ENCODE measurements at places on chromosomes 12 and 14. TPM values are rescaled to one million over a fixed set of nuclear protein-coding genes. Genes with fewer than 3 reads are reported as not detected.

MMP19 gene
- 1.0 TPM for total RNA-seq

SYT10 gene
- total RNA-seq = not detected

MYH6 gene
- not detected for total RNA-seq

DAO gene
- not detected for total RNA-seq

SIX1 gene
- 65.0 TPM for total RNA-seq

IL22 gene
- not detected for total RNA-seq

ART4 gene
- total RNA-seq = not detected

ZCCHC8 gene
- 20.3 TPM for total RNA-seq

L2HGDH gene
- total RNA-seq = 14.6 TPM

GPR84 gene
- total RNA-seq = not detected

PLBD1 gene
- not detected for total RNA-seq

NTF3 gene
- total RNA-seq = 15.5 TPM

NRXN3 gene
- total RNA-seq = 0.02 TPM

PPFIA2 gene
- 10.2 TPM for total RNA-seq

CMTM5 gene
- 0.32 TPM for total RNA-seq

OR4K14 gene
- total RNA-seq = not detected

SIRT4 gene
- total RNA-seq = 4.0 TPM

DHRS1 gene
- total RNA-seq = 9.5 TPM

ADAMTS20 gene
- 0.03 TPM for total RNA-seq

ALKBH1 gene
- total RNA-seq = 12.8 TPM
